ENCODE measurements at places on chromosomes 1 and 21. TPM values are rescaled to one million over a fixed set of nuclear protein-coding genes. Genes with fewer than 3 reads are reported as not detected.

GRCh38 chr1:40276122-40276521, 18.1 kb downstream of the ZMPSTE24 start:
- DNase-seq, result no peak

GRCh38 chr1:39925721-39926342, 24.1 kb upstream of the MYCL start:
- no peak for DNase-seq

DNA sequence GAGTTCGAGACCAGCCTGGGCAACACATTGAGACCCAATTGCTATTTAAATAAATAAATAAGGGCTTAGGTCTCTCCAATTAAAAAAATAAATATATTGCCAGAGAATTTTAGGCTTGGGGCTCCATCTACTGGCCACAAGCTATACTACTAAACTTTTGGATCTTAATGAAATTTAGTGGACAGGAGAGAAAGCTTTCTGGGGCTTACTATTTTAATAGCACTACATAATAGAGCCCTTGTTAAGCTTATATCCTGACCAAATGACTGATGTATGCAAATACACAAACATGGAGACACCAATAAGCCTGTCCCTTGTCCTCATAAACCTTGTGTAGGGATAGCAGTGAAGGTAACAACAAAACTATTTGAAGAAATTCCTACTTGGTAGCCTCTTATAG, 18.4 kb downstream of the CCT3 start:
- DNase-seq, result no peak

GRCh38 chr1:161285521-161285920, 24.2 kb downstream of the MPZ start:
- no peak for DNase-seq

- DNase-seq, result no peak
Measured at GRCh38 chr1:35555601-35556477, 1.4 kb downstream of the KIAA0319L start.

GRCh38 chr1:177812144-177812543, 157.7 kb downstream of the SEC16B start:
- no peak for DNase-seq

- no peak for DNase-seq
Measured at GRCh38 chr1:59976194-59977074, 49.9 kb upstream of the CYP2J2 start.

GRCh38 chr1:93774707-93775106, 93.1 kb upstream of the BCAR3 start:
- no peak for DNase-seq

GRCh38 chr1:221612047-221612777, 129.7 kb downstream of the DUSP10 start:
- DNase-seq, result peak; percentile 31

GRCh38 chr21:46250146-46250725, 21.7 kb upstream of the LSS start:
- DNase-seq, result no peak

DNA sequence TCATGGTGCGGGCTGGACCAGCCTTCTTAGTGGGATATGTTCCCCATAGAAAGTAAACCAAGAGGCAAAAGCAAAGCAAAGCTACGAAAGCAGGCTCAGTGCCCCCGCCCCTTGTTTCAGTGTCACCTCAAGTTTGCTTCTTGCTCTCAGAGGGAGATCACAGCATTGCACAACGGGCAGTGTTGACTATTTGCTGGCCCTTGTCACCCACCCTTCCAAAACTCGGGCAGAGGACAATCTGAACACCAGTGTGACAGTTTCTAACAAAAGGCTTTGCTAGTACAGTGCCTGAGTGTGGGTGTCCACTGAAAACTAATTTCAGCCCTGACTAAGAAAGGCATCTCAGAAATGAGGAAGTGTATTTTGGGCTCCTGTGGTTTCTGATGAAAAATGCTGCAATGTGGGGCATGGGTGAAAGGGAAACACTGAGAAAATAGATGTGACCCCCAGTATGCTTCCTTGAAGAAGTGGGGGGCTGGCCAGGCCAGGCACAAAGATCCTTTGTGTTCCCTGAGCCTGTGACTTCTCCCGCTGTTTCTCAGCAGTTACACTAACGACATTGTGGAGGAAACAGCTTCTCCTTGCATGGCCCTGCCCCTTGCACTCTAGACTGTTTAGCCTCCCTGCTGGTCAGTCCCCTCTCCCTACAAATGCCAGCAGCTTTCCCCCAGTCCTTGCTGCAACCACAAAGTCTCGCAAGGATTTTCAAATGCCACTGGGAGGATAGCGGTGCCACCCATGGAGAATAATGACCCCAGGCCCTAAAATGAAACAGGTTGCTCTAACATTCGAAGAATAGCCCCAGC, 33.3 kb upstream of the KCNE1 start:
- DNase-seq, result no peak

GRCh38 chr1:14768582-14769304, 170.3 kb downstream of the KAZN start:
- no peak for DNase-seq

DNA sequence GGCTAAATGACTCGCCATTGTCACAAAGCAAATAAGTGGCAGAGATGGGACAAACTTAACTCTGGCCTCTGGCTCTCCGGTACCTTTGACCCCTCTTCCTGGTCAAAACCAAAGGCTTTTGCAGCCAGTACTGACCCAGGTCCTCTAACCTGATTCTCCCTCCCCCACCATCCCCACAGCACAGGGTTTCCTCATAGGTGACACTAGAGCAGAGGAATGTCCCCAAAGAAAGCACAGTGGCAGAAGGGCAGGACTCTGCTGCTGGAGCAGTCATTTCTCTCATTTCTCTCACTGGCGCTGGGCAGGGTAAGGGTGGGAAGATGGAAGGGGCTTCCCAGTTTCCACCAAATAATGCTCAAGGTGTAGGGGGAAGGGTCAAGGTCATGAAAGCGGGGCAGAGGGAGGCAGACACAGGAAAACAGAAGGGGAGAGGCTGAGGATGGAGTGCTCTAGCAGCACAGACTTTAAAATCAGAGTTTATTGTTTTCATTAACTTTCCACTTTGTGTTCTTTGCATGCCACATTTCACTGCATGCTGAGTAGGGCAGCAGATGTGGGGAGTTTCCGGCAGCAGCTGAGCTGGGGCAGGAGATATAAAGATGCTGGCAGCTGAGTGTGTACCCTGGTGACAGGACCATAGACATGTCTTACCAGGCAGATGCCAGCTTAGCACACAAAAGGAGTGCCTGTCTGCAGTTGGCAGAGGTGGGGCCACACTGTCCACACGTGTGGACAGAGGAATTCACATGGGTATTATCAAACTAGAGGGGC, 80.5 kb downstream of the FAM78B start:
- no peak for DNase-seq

GRCh38 chr1:29338908-29339575, 102.7 kb downstream of the PTPRU start:
- no peak for DNase-seq

GRCh38 chr21:43997766-43998742, 14.1 kb upstream of the TRAPPC10 start:
- no peak for DNase-seq

DNA sequence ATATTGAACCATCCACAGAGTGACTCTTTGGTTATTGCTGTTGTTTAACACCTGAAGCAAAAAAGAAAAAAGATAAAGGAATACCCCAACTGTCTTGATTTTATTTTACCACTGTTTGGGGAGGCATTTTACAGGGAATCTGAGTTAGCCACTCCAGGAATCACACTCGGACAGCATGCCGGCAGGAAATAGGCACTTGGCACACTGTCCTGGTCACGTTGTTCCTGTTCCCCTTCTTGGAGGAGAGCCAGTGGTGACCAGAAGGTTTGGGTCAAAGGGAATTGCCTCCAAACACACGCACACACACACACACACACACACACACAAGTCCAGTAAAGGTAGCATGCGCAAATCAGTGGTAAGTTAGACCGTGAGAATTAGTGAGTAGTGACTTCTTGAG, 13.8 kb downstream of the RGS4 start:
- DNase-seq, result no peak

DNA sequence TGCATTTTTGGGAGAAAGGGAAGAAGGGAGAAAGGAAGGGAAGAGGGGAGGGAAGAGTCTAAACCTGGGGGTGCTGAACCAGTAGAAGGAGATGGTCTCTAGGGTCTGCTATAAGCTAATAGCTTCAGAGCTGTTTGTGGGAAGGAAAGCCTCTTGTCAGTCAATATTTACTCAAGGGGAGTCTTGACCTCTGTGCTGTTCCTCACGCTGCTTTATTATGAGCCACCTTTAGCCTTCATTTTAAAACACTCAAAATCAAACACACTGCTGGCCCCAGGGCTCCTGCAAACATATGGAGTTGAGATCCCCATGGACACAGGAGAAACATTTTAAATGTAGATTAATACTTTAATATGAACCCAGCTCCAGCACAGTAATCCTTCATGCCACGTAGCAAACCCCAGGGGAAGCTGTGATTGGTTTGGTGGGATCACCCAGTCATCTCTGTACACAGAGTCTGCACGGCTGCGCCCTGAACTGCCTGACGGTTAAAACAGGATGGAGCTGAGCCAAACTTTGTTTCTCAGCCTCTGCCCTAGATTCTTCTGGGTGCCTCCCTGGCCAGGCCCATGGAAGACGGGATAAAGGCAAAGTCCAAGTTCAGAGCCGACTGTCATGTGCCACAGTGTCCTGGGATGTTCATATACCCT, 40.2 kb upstream of the VWA5B1 start:
- DNase-seq, result peak; percentile 5

- no peak for DNase-seq
Measured at GRCh38 chr1:115051850-115052249, 22.2 kb downstream of the TSHB start.

DNA sequence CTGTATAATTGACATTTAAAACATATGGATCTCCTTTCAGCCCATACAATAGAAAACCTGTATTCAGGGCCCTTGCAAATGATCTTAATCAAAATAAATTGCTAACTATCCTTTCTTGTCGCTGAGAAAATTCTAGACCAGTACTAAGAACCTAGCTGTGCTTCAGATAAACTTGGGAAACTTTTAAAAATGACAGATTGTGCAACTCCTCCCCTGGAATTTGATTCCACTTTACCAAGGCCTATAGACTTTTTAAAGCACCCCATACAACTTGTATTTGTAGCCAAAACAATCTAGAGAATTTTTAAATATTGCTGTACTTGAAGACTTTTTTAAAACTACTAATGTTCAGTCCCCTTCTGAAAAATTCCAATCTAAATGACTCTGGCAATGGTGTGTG, 51.6 kb downstream of the ZNF644 start:
- no peak for DNase-seq

GRCh38 chr1:215276582-215276981, 194.0 kb downstream of the KCNK2 start:
- DNase-seq, result no peak

DNA sequence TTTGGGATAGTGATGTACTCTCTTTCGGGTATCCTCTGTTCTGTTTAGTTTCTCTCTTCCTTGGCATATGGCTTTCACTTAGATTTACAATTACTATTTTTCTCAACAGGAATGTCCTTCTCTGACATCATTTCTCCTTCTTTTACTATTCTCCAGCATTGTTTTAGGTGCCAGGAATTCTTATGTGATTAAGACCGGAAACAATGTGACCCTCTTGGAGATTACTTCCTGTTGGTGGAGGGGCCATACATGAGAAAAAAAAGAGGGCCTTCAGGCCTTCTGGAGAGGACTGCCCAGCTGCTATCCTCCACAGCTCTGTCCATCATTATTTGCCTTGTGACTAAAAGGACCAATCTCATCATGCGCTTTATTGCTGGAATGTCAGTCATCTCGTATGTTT, 50.4 kb upstream of the ADAMTS5 start:
- DNase-seq, result no peak

DNA sequence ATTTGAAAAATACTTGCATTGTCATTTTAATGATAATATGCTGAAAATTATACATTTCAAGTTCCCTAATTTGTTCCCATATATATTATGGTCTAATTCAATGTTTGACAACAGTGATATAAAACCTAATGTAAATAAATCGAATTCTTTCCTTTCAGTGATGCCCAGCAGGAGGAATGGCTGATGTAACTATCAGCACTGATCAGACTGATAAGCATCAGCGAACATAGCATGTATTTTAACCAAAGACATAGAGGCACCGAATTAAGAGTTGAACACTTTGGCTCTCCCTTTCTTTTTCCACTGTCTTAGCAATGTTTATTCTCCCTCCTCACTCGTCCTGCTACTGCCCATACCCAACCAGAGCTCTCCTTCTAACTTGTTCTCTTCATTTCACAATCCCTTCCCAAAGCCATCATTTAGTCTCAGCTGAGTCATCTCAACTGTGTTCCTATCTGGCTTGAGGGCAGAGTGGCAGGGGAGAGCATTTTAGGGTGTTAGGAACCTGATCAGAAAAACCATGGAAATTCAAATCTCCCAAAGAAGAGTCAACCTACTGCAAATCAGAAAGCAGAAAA, 58.8 kb upstream of the C1orf115 start:
- no peak for DNase-seq

- no peak for DNase-seq
Measured at GRCh38 chr1:19153169-19153568, 56.9 kb downstream of the UBR4 start.

DNA sequence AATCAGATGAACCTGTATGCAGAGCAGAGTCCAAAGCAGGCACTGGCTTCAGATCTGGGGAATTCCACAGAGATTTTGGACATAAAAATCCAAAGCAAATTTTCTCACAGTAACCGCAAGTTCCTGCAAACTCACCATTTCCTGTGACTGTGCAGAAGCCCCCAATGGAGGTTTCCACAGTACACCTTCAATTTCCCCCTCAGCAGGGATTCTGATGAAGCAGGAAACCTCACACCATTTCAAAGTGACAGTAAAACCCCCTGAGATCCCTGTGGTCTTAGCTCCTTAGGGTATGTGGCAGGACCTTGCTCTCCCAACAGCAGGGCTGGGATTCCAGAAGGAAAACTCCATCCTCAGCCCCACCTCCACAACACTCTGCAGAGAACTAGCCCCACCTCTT, 6.0 kb upstream of the TGFBR3 start:
- no peak for DNase-seq

DNA sequence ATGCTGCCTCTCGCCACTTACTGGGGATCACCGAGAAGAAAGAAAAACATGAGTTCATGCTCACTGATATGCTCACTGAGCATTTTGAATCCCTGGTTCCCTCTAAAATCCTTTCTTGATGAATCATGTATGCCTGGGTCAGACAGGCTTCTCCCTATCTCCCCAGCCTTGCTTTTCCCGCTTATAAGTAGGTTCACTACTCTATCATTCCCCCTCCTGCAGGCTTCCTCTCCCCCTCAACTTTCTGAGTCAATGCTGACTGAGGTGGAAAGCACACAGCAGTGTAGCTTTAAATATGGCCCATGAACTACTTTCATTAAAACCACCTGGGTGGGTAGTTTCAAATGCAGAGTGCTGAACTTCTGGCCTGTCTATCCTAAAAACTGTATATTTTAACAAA, 41.7 kb downstream of the FMO4 start:
- no peak for DNase-seq

GRCh38 chr1:61323681-61324328, 241.4 kb downstream of the NFIA start:
- DNase-seq, result no peak

The CYYR1 gene
- 12.0 TPM for polyA plus RNA-seq

The CATSPERE gene
- polyA plus RNA-seq, result 0.77 TPM

The MRPL39 gene
- 31.5 TPM for polyA plus RNA-seq

The CYP4A11 gene
- polyA plus RNA-seq, result not detected

The GBP3 gene
- polyA plus RNA-seq, result 2.5 TPM

The CRYBG2 gene
- not detected for polyA plus RNA-seq

The KCNA2 gene
- 0.71 TPM for polyA plus RNA-seq

The GADD45A gene
- polyA plus RNA-seq, result 15.9 TPM

The ATP1A4 gene
- 2.8 TPM for polyA plus RNA-seq

Data from forelimb muscle (tissue), 1 donor.